ENCODE measurements at places on chromosomes 2 and 18.

GRCh38 chr2:219722276-219722879 is 94.9 kb downstream of the SLC4A3 start:
- DNase-seq, result no peak

GRCh38 chr2:15472876-15473275 is 88.3 kb downstream of the NBAS start:
- no peak for DNase-seq

DNA sequence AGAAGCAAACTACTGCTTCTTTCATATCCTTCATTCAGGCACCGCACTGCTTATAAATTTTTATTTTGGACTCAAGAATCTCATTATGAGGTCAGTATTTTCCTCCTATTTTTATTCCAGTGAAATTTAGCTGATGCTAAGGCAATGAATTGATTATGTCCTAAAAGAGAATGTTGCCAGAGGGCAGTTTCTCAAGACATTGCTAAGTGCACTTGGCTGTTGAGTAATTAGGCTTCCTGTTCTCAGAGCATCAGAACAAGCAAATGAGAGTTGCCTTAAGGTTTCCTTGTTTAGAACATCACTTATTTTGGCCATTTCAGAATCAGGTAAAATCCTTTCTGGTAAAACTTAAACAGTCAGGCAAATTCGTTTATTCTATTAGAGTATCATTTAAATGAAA is 548.6 kb upstream of the ZEB2 start:
- DNase-seq, result no peak

DNA sequence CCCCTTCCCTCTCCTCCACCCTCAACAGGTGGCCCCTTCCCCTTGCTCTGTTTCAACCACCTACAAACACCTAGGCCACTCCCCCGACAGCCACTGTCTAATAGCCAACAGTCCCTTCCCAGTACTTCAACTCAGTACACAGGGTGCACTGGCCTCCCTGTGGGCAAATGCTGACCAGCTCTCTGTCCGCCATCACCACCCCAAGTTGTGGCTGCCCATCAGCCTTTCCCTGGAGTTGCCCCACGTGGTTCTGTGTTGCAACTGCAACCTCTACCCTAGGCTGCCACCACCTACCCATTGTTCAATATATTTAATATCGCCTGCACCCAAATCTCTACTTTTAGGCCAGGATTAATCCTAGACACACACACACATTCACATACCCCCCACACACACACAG is 173.5 kb downstream of the MREG start:
- DNase-seq, result no peak

DNA sequence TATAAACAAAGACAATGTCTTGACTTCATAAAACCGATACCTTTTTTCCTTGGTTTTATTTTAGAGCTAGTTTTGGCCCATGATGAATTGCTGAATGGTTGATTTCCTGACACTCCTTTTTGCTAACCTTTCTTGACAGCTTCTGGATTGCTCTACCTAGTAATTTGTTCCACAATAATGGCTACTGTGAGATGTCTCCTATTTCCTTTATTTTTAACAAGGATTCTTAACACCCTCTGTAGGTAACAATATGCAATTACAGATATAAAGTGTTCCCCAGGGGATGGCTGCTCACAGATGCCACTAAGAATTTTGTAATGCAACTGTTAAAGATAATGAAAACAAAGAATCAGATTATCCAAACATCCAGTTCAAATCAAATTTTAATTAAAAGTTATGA is 100.8 kb upstream of the ATP5MC3 start:
- peak; percentile 58 for DNase-seq

DNA sequence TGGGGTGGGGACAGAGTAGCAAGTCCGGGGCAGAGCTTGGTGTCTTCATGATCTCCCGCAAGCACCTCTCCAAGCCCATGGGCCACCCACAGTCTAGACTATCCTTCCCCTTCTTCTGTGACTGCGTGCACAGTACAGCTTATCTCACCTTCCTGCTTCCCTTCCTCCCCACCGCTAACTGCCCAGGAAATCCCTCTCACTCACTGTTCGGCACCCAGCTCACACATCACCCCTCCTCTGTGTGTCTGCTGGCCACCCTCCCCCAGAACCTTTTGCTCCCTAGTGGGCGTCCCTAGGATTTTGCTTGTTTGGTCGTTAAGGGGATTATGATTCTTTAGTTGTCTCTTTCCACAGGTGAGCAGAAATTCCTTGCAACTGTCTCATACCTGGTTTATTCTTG is 31.5 kb upstream of the SMAD7 start:
- DNase-seq, result no peak

- peak; percentile 17 for DNase-seq
These were observed 226.0 kb upstream of the CTAGE1 start for GRCh38 chr18:22643731-22644130.

DNA sequence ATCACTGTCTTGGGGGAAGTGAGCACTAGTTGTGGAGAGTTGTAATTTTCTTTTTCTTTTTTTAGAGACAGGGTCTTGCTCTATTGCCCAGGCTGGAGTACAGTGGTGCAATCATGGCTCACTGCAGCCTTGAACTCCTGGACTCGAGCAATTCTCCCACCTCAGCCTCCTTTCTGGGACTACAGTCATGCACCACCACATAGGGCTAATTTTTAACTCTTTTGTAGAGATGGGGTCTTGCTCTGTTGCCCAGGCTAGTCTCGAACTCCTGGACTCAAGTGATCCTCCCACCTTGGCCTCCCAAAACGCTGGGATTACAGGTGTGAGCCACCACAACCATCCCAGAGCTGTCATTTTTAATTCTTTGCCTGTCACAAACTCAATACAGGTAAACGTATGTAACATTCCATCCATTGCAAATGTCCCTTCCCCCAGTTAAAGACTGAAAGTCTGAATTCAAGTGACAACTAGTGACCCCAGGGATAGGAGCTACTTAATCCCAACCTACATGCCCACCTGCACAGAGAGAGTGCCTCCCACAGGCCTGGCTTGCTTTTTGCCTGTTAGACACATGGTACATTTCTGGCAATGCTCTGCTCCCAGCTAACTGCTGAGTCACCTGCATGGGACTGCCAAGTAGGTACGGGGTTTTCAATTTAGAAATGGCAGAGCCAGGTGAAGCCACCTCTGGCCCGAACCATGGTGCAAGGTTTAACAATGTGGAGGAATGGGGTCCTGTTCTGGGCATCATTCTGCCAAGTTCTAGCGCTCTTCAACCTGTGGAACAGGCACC is 60.6 kb downstream of the CYB5A start:
- DNase-seq, result no peak

GRCh38 chr18:49161627-49162026 is 210.9 kb upstream of the SMAD7 start:
- peak; percentile 26 for DNase-seq

- no peak for DNase-seq
These were observed 182.6 kb downstream of the ZNF804A start for GRCh38 chr2:184780944-184781343.

DNA sequence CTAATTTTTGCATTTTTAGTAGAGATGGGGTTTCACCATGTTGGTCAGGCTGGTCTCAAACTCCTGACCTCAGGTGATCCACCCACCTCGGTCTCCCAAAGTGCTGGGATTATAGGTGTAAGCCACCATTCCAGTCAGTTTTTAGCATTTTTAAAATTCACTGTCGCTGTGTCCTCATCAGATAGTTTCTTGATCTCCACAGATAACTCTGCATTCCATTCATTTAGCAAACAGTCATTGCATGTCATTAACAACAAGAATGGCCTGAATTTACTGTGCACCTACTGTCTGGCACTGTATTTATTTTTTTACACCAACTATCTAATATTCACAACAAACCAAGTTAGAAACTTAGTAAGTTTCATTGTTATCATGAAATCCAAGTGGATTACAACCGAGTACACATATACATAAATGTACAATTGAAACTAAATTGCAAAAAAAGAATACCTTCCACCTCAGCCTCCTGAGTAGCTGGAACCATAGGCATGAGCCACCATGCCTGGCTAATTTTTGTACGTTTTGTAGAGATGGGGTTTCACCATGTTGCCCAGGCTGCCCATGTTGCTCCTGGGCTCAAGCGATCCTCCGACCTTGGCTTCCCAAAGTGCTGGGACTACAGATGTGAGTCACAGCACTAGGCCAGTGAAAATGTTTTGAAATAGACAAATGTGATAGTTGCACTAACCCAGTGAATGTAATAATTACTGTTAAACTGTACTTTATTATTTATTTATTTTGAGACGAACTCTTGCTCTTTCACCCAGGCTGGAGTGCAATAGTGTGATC is 4.3 kb downstream of the MCEE start:
- DNase-seq, result no peak

GRCh38 chr2:235066895-235067294 is 115.1 kb downstream of the SH3BP4 start:
- DNase-seq, result no peak

DNA sequence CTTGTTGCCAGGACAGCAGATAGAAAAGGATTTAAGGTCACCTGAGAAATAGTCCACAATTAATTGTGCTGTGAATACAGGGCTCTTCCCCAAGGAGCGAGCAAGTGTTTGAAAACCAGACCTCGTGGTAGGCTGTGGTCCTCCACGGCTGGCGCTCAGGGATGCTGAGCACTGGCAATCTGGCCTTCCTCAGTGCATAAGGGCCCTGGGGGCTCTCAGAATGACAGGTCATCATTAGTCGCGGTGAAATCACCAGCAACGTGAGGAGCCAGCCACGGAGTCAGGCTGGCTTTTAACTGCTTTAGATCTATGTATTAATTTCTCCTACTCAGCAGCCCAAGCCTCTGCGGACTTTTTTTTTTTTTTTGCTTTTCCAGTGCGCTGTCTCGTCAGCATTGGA is 148.5 kb downstream of the FHOD3 start:
- DNase-seq, result no peak

DNA sequence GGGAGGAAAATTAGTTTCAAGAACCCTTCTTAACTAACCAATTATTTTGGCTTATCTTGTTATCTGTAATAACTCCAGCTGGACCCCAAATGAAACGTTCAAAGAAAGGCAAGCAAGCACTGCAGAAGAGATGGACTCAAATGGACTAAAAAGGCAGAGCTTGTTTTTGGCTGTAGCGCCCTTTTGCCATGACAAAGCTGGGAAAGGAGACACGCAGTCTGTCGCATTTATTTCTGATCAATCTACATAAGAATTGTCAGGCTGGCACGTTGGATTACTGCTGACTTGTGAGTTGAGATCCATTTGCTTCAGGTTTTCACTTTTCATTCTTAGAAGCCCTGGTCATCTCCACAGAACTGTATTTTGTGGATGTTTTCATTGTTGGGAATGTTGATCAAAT is 402.9 kb downstream of the TMEM182 start:
- DNase-seq, result no peak

DNA sequence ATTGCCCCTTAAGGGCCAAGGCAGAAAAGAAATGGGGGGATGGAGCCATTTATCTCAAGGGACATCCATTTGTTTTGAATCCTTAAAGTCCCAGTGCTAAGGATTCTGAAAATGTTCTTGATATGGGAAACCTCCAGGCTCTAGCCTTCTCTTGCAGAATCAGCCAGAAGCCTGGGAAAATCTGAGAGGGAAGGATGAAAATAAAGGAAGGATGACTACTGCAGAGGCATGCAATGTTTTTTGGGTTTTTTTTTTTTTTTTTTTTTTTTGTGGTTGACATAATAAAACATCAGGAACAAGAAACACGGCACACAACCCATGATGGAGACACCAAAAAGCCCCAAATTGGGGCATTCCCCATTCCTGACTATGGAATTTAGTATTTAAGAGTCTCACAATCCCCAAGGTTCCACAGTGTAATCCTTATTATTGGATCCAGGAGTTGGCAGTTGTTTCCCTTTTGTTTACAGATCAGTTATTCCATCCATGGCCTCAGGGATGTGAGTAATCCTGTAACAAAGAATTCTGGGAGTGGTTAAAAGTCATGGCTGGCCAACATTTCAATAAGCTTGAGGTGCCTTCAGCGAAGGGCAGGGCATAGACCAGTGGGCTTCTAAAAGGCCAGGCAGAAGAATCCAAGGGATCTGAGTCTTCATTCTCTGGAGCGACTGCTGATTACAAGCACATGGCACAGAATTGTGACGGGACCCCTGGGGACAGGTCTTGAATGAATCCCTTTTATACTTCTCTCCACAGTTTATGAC is 337.5 kb downstream of the GULP1 start:
- DNase-seq, result peak; percentile 28
